A549 treated with DMSO at 1 μM for 4 hours (cell line): ENCODE measurements at places on chromosomes 16 and 17. TPM values are rescaled to one million over a fixed set of nuclear protein-coding genes. Genes with fewer than 3 reads are reported as not detected.

The KRTAP4-5 gene
- total RNA-seq = not detected in 5 replicates

The CCL7 gene
- 0.29 to 0.50 TPM (median 0.45 TPM) in 5 replicates for total RNA-seq

The LPO gene
- not detected in 5 replicates for total RNA-seq

The ATP1B2 gene
- total RNA-seq = 0.13 to 0.27 TPM (median 0.24 TPM) in 5 replicates

The B4GALNT2 gene
- total RNA-seq = 0.38 to 0.53 TPM (median 0.45 TPM) in 5 replicates

The MFAP4 gene
- total RNA-seq = 0.20 TPM in 1 of 5 replicates, not detected in the others
